ENCODE measurements at places on chromosomes 12 and 14. TPM values are rescaled to one million over a fixed set of nuclear protein-coding genes. Genes with fewer than 3 reads are reported as not detected.

GRCh38 chr12:121592320-121592719 is 11.5 kb upstream of the KDM2B start:
- DNase-seq: no peak

DNA sequence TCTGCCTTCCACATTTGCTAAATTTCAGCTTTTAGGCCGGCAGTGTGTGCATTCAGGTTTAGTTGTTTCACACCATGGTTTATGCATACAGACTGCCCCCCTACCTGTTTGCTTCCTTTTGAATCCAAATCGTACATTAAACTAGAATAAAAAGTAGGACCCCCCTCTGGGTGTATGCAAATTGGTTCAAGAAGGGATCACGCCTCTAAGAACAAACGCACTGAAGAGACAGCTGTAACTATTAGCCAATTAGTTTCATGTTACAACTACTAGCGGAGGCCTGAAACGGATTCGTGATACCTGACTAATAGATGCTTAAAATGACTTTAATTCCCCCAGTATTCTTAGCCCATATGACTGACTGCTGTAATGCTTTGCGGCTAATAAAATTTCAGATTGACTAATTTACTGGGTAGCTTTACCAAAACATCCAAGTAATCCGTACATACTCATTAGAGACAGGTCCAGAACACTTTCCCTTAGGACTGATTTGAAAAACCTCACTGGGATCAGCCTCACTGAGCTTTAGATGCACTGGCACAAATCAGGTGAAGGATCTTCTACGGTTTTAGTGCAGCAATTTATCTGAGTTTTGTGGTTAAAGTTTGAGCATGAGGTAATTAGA is 411.8 kb downstream of the NPAS3 start:
- DNase-seq: no peak

GRCh38 chr12:26273811-26274210 is 78.4 kb downstream of the SSPN start:
- peak; percentile 39 for DNase-seq

GRCh38 chr14:34711169-34711568 is 3.2 kb downstream of the CFL2 start:
- no peak for DNase-seq

DNA sequence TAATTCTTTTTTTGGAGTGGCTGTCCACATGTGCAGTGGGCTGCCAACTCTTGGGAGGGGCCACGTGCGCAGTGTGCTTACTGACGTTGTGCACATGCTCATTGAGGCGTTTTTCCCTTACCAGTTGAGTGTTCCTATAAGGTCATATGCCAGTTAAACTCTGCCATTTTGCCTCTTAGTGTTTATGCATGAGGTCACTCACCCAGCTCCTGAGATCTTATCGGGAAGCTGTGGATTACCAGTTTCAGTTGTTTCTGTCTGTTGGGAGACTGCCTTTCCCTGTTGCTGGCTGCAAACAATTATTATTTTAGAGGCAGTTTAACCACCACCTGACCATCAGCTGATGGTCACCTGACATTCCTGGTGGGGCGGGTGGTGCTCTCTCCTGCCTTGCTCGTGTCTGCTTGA is 16.1 kb upstream of the KIF21A start:
- DNase-seq: no peak

- DNase-seq: no peak
These were observed 3.3 kb downstream of the LRIG3 start for GRCh38 chr12:58916921-58917511.

GRCh38 chr14:104389326-104390220 is 190.0 kb upstream of the C14orf180 start:
- no peak for DNase-seq

DNA sequence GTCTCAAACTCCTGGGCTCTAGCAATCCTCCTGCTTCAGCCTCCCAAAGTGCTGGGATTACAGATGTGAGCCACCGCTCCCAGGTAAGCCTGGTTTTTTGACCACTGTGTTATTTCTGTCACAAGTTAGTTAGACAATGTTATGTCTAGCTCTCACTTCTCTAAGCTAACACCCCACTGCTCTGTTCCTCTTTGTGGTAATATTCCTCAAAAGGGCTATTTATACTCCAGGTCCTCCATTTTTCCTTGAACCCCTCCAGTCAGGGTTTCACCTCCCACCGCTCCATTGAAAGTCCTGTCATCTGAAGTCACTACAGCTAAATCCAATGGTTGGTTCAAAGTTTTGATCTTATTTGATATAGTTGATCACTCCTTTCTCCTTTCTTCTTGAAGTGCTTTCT is 5.1 kb downstream of the IRAK3 start:
- no peak for DNase-seq

DNA sequence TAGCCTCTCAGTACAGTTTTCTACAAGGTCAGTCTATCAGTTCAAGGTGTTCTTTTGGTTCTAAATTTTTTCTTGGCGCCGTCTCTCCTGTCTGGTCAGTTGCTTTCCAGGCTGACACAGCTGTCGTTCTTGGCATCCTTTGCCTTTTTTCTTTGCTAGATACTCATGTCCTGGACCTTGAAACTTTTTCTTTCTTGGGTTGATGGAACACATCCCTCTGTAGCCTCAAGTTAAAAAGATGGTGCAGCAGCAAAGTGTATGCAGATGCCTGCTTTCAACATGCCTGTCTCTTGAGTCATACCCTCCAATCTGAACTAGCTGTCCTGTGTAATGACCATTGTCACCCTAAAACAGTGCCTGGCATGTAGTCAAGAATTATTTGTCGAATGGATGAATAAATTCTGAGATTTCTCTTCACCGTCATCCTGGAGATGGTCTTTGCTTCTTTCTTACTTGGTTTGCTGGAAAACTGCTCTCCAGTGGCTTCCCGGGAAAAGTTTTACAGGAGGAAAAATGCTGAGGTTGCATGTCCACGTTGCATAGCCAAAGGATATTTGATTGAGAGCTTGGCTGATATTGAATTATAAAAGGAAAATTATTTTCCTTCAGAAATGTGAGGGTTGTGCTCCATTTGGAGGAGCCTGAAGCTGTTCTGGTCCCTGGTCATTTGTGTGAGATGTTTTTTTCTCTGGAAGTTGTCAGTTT is 4.6 kb downstream of the NYNRIN start:
- no peak for DNase-seq

DNA sequence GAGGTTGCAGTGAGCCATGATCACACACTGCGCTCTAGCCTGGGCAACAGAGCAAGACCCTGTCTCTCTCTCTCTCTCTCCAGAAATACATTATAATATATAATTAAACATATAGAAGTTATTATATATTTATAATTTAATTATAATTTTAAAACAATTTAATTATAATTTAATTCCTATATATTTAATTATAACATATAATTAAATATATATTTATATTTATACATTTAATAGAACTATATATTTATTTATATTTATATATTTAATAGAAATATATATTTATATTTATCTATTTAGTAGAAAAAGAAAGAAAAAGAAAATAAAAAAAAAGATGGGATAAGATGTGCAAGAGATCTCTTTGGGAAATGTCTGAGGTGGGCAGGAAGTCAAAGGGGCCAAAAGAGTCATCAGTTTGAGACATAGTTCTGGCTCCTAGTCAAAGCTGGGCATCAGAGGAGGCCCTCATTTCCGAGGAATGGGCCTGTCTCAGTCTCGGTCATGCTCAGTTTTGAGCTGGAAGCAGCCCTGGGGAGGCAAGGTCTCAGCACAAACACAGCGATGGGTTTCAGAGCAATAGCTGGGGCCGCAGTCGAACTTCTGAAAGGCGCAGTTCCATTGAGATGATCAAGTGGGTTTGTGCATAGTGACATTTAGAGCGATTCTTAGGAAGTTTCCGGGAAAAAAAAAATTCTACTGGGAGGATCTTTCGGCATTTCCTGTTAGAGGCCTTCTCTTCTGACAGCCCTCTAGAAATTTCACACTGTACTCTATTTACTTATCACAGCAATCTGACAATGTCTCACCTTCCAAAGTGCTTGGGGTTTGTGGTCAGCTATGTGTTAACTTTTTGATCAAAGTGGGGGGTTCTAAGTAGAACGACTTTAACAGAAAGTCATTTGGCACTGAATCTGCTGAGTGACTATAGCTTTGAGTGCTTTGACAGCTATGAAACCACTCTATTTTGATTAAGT is 58.7 kb upstream of the GZMB start:
- no peak for DNase-seq

GRCh38 chr14:65092349-65092748 is 10.0 kb downstream of the MAX start:
- no peak for DNase-seq

GRCh38 chr12:123621619-123622530 is 11.6 kb downstream of the EIF2B1 start:
- DNase-seq: no peak

- DNase-seq: no peak
These were observed 63.1 kb upstream of the CNOT2 start for GRCh38 chr12:70180130-70180529.

DNA sequence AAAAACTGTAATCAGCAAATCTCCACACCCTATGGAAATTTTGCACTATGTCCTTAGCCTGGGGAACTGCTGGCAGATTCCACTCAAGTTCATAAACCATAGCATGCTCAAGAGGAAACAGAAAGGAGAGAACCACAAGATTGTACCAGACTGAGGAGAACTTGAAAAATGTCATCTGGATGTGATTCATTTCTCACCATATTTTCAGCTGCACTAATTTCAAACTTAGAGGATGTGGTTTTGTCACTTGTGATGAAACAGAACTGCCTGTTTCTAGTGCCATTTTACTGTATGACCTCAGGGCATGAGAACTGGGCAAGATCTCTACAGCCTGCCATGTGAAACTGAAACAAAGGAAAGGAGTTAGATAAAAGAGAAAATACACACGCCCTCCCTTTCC is 1493.1 kb upstream of the FLRT2 start:
- DNase-seq: no peak

- no peak for DNase-seq
These were observed 54.3 kb downstream of the DRAM1 start for GRCh38 chr12:101931498-101932326.

GRCh38 chr12:87866578-87867292 is 162.5 kb downstream of the C12orf50 start:
- DNase-seq: no peak

CLEC9A gene
- not detected for total RNA-seq

CFAP54 gene
- 0.10 TPM for total RNA-seq

PLEKHA5 gene
- 62.5 TPM for total RNA-seq

RESF1 gene
- total RNA-seq: 24.8 TPM

LRRC43 gene
- 1.4 TPM for total RNA-seq

P2RX2 gene
- not detected for total RNA-seq

RIPK3 gene
- total RNA-seq: 3.5 TPM

COX8C gene
- total RNA-seq: 0.55 TPM
